Stimulated activated CD8-positive, alpha-beta memory T cell treated with anti-CD3 and anti-CD28 coated beads, Interleukin-12 subunit alpha, Interleukin-12 subunit beta, amount 100 ng/mL, for 1 hour (primary cell): ENCODE measurements at places on chromosomes 1 and 21.

DNA sequence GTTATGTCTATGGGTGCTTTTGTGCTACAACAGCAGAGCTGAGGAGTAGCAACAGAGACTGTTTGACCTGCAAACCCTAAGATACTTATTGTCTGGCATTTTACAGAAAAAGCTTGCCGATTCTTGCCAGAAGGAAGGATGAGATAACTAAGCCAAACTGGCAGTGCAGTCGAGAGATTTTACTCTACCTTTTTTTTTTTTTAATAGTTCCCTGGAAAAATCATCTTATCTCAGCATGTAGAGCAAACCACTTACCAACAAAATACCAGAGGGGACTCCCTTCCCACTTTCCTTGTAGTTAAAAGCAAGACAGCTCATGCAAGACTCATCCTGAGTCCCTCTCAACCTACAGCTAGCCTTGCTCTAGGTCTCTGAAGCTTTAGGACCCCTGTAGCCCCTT lies 132.9 kb downstream of the SYT2 start:
- DNase-seq, result no peak

- DNase-seq, result no peak
Measured at GRCh38 chr1:200673952-200674823, 4.5 kb upstream of the DDX59 start.

GRCh38 chr1:183652547-183653461 lies at the start of gene APOBEC4:
APOBEC4 (minus strand) TSS chr1:183653316; CDS start chr1:183648781, 4,535 bp downstream.
- DNase-seq, result no peak

DNA sequence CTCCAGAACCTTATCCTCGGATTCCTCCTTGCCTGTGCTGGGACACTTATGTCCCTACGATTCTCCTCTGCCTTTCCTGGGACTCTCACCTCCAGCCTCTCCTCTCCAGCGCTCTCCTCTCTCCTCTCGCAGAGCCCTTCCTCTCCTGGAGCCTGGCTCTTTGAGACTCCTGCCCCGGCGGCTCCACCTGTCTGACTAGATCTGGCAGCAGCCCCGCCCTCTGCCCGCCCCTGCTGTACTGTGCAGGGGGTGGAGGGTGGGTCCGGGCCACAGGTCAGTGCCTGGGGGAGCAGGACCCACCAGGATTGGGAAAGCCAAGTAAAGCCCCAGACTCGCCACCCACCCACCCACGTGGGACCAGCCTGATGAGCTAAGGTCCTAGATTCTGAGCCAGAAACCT lies 1.6 kb downstream of the ELOVL1 start:
- no peak for DNase-seq

GRCh38 chr1:27359822-27360158 lies 7.0 kb downstream of the MAP3K6 start:
- no peak for DNase-seq

DNA sequence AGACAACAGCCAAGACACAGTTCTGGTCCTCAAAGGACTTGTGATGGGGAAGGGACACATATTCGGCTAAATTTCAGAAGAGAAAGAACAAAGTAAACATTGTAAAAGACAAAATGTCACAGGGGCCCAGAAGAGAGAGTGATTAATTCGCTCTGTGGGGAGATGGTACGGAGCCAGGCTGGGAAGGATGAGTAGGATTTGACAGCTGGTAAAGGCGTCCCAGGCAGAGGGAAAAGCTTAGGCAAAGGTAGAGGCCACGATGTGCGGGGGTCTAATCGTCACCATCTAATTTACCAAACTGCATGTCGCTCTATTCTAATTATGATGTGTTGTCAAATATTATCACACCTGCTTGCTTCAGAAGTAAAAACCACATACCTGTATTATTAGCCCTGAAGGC lies 17.3 kb upstream of the EFNA1 start:
- DNase-seq, result no peak
